ENCODE measurements at places on chromosomes 13 and 19.

DNA sequence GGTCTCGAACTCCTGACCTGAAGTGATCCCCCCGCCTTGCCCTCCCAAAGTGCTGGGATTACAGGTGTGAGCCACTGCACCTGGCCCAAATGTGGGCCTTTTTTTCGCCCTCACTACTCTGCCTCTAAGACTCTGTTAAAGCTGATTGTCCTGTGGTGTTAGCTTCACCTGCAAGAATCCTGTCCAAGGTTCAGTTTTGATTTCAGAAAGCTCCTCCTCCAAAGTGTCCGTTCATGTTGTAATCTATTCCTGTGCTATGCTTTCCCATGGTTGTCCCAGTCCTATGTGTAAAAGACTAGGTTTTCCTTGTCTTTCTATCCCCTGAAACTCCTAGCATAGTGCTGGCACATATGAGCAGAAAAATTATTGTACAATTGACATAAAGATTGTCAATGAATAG lies 440.9 kb downstream of the KLF5 start:
- no peak for DNase-seq

DNA sequence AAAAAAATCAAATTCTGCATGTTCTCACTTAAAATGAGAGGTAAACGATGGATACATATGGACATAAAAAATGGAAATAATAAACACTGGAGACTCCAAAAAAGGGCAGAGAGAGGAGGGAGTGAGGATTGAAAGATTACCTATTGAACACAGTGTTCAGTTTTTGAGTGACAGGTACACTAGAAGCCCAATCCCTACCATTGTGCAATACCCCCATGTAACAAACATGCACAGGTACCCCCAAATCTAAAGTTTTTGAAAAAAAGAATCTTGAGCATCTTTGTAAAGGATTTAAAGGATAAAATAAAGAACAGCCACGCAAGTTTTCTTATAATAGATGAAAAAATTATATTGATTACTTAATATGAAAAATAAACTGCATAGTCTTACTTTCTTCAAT lies 16.7 kb upstream of the CLC start:
- no peak for DNase-seq

DNA sequence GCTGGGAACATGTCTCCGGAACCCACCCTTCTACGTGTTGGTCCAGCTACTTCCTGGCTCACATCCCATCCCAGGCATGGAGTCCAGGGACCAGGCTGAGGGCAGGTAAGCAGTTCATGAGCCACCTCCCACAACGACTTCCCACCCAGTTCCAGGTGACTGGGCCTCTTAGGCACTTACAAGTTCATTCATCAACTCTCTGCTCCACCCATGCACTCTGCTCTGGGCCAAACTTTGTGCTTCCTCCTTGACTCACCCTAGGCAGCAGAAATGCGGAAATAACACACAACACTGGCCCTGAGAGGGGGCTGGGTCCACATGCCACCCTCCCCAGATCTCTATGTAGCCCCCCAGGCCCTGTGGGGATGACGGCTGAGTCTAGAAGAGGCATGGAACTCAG lies 20.5 kb downstream of the IQCN start:
- DNase-seq, result no peak

- no peak for DNase-seq
These were observed at the start of gene RASAL3 for GRCh38 chr19:15464394-15465385. Gene RASAL3 (minus strand): TSS chr19:15464544. CDS start chr19:15464358, 186 bp downstream.

DNA sequence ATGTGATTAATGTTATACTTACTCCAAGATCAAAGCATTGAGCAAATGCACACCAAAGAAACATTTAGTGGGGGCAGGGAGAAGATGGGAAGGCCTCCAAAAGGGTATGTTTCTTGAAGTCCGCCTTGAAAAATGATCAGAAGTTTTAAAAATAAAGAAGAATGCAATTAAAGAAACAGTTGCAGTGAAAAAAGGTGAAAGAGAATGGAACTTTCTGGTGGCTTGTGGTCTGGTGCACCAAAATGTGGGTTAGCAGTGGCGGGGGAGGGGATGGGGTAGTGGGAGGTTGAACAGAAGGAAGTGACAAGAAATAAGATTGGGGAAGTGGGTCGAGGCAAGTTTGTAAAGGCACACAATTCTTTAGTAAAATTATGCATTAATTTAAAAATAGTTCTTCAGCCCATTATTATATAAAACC lies 2.5 kb downstream of the LCP1 start:
- peak; percentile 27 for DNase-seq

DNA sequence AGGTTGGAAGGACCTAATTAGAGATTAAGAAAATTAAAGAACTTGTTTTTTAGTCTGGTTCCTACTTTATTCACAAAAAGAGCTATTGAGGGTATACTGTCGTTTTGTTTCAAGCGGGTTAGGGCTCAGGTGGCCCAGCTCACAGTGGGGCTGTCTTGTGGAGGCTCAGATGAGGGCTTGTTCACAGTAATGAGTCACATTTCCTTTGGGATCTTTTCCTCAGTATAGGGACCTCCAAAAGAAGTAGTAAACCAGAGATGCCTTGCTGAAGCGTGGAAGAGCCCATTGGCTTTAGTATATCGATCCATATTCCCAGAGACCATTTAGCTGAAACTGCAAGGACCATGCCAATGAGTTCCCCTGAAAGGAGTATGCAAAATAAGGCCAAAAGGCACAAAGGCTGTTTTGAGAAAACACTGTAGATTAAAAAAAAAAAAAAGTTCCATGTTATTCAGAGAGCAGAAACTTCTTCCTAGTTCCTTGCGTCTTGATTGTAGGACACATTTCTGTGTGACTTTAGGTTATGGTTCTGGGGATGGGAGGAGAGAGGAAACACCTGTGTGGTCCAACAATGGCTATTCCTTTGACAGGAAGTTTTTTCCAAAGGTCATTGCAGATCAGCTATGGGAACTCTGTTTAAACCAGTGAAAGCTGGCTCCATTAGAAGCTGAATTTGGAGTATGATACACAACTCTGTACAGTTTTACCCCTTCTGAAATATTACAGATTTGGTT lies 32.8 kb upstream of the GPI start:
- DNase-seq, result no peak

DNA sequence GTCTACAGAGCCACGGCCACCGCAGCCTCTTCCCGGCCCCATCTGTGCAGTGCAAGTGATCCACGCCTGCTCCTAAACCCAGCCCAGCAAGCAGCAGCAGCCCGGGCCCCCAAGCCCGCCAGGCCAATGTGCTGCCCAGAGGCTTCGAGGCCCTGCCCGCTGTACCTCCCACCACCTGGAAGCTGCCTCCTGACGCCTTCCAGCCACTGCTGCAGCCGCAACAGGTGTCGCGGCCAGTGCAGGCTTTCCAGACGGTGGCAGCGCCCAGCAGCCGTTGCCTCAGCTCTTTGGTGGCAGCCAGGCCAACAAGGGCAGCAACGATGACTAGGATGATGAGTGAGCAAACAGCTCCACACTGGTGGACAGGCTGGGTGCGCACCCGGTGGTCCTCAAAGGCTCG lies 50.2 kb upstream of the TPM4 start:
- DNase-seq, result no peak

GRCh38 chr13:56351041-56351440 lies 789.7 kb upstream of the PRR20A start:
- no peak for DNase-seq

GRCh38 chr19:10691178-10691881 lies 9.9 kb upstream of the QTRT1 start:
- DNase-seq, result no peak

DNA sequence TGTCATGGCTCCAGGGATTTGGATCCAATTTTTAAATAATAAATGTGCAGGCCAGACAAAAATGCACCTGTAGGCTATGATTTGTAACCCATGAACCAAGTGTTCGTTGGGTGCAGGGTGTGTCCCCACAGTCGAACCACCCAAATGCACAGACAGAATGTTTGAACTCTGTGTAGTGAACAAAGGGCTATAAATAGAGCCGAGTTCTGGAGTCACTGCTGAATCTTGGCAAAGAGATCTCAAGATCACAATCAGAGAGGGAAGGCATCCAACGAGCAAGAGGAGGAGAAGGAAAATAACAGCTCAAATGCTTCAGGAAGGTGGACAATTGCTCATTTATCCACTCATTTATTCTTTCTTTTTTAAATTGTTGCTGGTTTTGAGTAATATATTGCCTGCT lies 547.9 kb downstream of the FGF9 start:
- no peak for DNase-seq

- no peak for DNase-seq
These were observed 162.5 kb downstream of the KCTD12 start for GRCh38 chr13:76723551-76724232.

- DNase-seq, result no peak
These were observed 22.8 kb downstream of the KLF12 start for GRCh38 chr13:74111399-74111798.

- no peak for DNase-seq
These were observed 359.3 kb downstream of the TDRD3 start for GRCh38 chr13:60756306-60756705.

DNA sequence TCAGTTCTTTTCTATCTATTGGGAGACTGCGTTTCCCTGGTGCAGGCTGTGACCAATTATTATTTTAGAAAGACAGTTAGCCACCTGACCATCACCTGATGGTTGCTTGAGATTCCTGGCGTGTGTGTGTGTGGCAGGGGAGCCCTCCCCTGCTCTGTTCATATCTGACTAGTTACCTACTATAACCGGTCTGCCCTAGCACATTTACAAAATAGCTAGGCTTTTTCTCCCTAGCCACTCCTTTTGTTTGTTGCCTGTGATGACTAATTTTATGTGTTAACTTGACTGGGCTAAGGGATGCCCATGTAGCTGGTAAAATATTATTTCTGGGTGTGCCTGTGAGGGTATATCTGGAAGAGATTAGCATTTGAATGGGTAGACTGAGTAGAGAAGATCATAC lies 76.9 kb downstream of the OLFM4 start:
- no peak for DNase-seq

- DNase-seq, result no peak
These were observed 31.5 kb upstream of the HIF3A start for GRCh38 chr19:46265217-46265828.

- DNase-seq, result no peak
These were observed 856 bp downstream of the TEX26 start for GRCh38 chr13:30933354-30933670.

GRCh38 chr13:41289463-41289881 lies 21.6 kb upstream of the NAA16 start:
- DNase-seq, result no peak

GRCh38 chr13:109166804-109167203 lies 537.4 kb downstream of the MYO16 start:
- DNase-seq, result no peak

DNA sequence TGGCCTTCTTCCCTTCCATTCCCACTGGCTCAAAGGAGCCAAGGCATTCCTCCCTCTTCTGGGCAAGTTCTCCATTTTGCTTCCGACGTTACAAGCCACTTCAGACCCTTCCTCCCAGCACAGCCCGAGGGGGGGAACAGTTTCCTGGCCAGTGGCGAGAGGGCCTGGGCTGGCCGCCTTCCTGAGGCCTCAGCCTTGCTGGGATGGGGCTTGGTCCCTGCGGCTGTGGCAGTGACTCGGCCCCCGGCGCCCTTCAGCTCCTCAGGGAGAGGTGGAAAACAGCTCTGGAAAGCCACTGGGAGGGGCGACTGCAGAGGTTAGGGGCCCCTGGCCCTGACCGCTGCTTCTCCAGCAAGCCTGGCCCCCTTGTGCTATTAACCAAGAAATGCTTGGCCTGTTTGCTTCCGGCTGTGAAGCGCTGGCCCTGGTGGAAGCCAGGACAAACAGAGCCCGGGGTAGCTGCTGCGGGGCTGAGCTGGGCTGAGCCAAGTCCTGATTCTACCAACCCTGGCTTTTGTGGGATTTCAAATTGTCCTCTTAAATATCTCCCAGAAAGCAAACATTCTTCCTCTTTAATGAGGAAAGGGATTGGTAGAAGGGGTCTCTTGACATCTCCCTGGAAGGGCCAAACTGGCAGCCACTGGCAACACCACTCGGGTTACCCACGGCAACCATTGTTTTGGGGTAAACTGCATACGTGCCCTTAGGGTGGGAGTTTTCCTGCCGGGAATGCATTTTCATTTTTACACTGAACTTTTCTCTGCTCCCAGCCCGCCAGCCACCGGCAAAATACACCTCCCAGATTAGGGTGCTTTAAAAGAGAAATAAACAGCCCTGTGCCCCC lies 38.7 kb downstream of the C13orf46 start:
- no peak for DNase-seq

- no peak for DNase-seq
These were observed 666.6 kb upstream of the ARGLU1 start for GRCh38 chr13:107234319-107235073.

GRCh38 chr13:74990992-74991391 lies 491.0 kb downstream of the TBC1D4 start:
- DNase-seq, result no peak

GRCh38 chr19:32012886-32013631 lies 332.4 kb upstream of the ZNF507 start:
- no peak for DNase-seq

DNA sequence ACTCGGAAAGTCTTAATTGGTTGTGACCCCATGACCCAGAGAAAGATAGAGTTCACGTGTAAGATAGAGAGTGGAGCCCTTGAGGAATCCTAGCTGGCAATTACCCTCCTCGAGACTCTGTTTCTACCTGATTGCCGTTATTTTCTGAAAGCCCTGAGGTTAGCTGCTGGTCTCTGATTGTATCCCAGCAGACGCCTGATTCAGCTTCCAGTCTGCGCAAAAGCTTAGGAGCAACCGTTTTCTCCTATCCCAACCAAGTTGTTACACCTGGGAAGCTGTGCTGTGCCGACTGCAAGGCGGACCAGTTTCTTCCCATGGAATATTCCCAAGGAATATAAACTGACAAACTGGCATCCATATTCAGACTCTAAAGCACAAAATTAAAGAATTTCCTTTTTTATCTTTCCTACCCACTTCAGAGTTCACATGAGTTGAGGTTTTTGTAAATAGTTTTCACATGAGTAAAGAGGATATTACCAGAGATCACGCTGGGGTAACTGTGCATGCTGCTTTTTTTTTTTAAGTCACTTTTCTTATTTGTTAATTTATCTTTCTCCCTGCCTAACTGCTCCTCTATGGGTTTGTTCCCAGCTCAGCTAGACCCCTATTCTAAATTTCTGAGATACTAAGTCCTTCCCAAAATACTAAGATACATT lies 1.5 kb upstream of the TRPC4 start:
- no peak for DNase-seq

DNA sequence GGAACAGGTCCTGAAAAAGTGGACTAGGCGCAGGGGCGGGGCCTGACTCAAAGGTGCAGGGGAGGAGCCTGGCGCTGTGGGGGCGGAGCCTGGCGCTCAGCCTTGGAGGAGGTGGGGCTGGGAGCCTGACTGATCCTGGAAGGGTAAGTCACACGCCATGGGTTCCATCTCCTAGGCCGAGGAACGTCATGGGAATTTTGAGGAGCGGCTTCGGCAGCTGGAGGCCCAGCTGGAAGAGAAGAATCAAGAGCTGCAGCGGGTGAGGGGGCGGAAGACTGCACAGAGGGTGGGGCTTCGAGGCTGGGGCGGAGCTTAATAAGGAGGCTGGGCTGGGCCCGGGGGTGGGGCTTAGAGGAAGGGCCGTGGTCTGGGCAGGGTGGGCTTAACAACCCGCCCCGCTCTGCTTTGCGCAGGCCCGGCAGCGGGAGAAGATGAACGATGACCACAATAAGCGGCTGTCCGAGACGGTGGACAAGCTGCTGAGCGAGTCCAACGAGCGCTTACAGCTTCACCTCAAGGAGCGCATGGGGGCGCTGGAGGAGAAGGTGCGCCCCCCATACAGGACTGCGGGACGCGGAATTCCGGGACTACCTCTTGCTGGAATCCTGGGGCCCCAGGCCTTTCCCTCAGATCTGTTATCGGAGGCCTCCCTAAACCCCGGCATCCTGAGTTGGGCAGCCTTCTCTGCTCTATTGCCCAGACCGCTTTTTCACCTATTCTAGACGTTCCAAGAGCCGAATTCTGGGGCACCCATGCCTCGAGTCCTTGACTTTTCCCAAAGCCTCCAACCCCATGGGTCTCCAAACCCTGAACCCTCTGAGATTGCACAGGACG lies 14.5 kb downstream of the PPFIA3 start:
- DNase-seq, result no peak

GRCh38 chr13:99357941-99358340 lies 50.7 kb upstream of the GPR183 start:
- no peak for DNase-seq

Data from esophagus squamous epithelium (tissue), 5 donors.